ENCODE measurements at places on chromosomes 2 and 18.

DNA sequence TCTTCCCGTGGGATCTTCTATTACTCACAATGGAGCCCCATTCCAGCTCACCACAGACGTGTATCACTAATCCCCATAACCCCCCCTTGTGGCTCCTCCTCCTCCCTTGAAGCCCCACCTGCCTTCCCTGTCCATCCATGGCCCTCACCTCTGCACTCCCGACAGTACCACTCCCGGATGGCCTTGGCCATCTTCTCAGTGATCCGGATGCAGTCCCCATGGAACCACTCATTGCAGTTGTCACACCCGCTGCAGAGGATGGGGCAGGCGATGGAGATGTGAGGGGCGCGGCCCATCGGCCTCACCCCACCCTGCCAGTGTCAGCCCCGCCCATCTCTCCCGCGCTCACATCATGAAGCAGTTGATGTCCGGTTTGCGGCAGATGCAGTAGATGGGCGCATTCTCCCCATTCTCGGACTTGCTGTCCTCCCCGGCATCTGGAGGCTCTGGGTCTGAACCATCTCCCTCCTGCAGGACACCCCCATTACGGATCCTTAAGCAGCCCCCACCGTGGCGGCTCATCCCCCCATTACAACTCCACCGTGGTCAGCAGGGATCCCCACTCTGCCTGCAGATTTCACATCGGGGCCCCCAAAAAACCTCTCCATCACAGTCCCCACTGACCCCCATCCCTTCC is 983 bp downstream of the CXXC1 start:
- peak; percentile 37 for DNase-seq

GRCh38 chr2:96937586-96937985 is 48.8 kb downstream of the FAM178B start:
- no peak for DNase-seq

GRCh38 chr18:73615506-73615905 is 532.1 kb downstream of the FBXO15 start:
- no peak for DNase-seq

DNA sequence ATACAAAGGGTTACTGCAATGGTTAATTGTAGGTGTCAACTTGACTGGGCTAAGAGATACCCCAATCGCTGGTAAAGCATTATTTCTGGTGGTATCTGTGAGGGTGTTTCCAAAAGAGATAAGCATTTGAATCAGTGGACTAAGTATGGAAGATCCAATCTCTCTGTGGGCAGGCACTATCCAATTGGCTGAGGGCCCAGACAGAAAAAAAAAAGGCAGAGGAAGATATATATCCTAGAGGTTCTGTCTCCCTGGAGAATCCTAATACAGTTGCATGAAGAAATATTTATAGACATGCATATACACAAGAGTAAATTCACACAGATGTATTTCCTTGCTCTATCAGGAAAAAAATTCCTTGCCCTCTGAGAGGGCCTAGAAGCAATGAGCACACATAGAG is 43.9 kb downstream of the TBC1D8 start:
- DNase-seq = no peak

DNA sequence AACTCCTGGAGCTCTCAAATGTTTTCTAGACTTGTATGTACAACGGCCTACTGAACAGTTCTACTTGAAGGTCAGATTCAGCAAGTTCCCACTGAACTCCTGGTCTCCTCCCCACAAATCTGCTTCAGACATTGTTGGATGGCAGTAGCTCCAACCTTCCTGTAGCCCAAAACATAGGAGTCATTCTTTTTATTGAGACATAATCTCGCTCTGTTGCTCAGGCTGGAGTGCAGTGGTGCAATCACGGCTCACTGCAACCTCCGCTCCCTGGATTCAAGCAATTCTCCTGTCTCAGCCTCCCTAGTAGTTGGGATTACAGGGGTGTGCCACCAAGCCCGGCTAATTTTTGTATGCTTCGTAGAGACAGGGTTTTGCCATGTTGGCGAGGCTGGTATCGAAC is 47.3 kb downstream of the QPCT start:
- DNase-seq = no peak

DNA sequence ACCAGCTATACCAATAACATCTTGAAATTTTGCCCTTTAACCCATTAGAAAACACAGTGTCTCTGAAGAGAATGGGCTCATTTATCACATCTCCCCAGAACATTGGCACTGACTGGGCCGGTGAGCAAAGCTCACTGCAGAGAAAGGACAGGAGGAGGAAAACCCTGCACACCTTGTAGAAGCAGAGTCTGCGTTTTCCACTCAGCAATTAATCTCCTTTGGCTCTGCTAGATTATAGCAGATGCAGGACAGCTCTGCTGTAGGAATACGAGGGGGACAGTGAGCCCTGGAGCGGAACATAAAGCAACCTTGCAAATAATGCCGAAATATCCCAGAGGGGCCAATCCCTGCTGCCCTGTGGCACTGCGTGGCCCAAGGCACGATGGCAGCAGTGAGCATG is 113.9 kb downstream of the TSN start:
- no peak for DNase-seq

DNA sequence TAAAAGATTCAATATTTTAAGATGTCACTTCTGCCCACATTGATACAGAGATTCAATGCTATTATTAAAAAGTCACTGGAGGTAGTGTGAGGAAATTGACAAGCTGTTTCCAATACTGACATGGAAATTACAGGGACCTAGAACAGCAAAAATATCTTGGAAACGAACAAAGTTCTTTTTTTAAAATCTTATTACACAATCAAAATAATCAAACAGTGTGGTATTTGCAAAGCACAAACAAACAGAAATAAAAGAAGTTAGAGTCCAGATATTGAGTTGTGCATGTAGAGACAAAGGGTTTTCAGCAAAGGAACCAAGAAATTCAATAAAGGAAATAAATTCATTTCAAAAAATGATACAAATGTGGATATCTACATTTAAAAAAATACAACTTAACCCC is 369.6 kb downstream of the NCKAP5 start:
- DNase-seq = no peak

DNA sequence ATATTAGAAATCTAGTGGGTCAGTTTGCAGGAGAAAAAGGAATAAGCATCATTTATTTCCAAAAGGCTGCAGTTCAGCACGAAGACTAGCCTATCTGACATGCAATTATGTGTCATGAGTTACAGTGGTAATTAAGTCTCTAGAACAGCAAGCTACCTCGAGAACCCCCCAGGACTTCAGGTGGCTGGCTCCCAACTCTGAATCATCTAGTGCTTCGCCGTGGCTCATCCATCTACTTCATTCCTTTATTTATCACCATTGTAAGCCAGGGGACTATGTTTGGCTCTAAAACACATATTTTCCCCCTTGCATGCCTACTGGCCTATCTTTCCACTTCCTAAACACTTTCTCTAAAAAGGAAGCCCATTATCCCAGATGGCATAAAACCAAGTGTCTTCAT is 121.6 kb downstream of the TXNL1 start:
- DNase-seq = no peak

GRCh38 chr2:196315388-196316049 is 144.1 kb upstream of the STK17B start:
- peak; percentile 76 for DNase-seq

GRCh38 chr18:22082408-22082807 is 87.0 kb upstream of the GATA6 start:
- DNase-seq = no peak

GRCh38 chr18:42298759-42299675 is 344.0 kb downstream of the PIK3C3 start:
- DNase-seq = peak; percentile 15

DNA sequence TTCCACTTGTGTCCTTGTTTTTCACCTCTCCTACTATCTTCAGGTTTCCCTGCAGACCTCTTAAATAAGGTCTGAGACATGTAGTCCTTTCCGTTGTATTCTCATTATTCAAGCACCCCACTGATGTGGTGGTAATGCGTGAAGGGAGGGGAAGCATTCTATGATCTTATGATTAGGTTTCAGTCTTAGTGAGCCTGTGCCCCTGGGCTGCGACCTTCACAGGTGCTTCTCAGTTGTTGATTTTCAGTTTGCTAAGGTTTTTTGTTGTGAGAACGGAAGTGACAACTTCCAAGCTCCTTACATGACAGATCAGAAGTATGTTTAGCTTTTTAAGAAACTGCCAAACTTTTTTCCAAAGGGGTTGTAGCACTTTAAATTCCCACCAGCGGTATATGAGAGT is 41.3 kb downstream of the VPS54 start:
- DNase-seq = no peak

GRCh38 chr2:239311132-239312040 is 89.4 kb downstream of the HDAC4 start:
- no peak for DNase-seq

All from A549 (cell line).